ENCODE measurements at places on chromosomes 1 and 21. TPM values are rescaled to one million over a fixed set of nuclear protein-coding genes. Genes with fewer than 3 reads are reported as not detected.

The CLCA4 gene
- total RNA-seq: 0.10 TPM

The FBLIM1 gene
- 78.3 TPM for total RNA-seq

The PSEN2 gene
- 10.5 TPM for total RNA-seq

The CENPS gene
- 17.8 TPM for total RNA-seq

The ANKRD35 gene
- total RNA-seq: 0.56 TPM

The NKAIN1 gene
- total RNA-seq: 4.4 TPM

The DPT gene
- total RNA-seq: 0.22 TPM

The LMOD1 gene
- total RNA-seq: 0.52 TPM

The TAL1 gene
- total RNA-seq: not detected

The LRRC40 gene
- 18.9 TPM for total RNA-seq

The LRRC8B gene
- 13.1 TPM for total RNA-seq

The SGIP1 gene
- 2.6 TPM for total RNA-seq

The OLIG2 gene
- 1.4 TPM for total RNA-seq

The CPLANE2 gene
- total RNA-seq: 11.1 TPM

The ATAD3C gene
- 1.8 TPM for total RNA-seq

The MTARC1 gene
- 18.0 TPM for total RNA-seq

The FMN2 gene
- total RNA-seq: 2.4 TPM

The S100A10 gene
- total RNA-seq: 316 TPM

The IL22RA1 gene
- 2.8 TPM for total RNA-seq

The HAO2 gene
- total RNA-seq: 0.29 TPM

The ODF2L gene
- total RNA-seq: 46.9 TPM

The CFAP74 gene
- 1.5 TPM for total RNA-seq

The MROH9 gene
- not detected for total RNA-seq

The ZNF695 gene
- total RNA-seq: 7.4 TPM

The ADAM30 gene
- not detected for total RNA-seq

The SH2D1B gene
- not detected for total RNA-seq

The TNFRSF8 gene
- 0.14 TPM for total RNA-seq

The KIF2C gene
- 56.5 TPM for total RNA-seq

The GJA9 gene
- not detected for total RNA-seq

Data from type B pancreatic cell (in vitro differentiated cells).